ENCODE measurements at places on chromosomes 12 and 14.
A peak's percentile ranks its signal among the peaks of the same experiment; 100 is the strongest.

GRCh38 chr14:71290960-71291466, 383.8 kb downstream of the PCNX1 start:
- DNase-seq, result peak; percentile 58

DNA sequence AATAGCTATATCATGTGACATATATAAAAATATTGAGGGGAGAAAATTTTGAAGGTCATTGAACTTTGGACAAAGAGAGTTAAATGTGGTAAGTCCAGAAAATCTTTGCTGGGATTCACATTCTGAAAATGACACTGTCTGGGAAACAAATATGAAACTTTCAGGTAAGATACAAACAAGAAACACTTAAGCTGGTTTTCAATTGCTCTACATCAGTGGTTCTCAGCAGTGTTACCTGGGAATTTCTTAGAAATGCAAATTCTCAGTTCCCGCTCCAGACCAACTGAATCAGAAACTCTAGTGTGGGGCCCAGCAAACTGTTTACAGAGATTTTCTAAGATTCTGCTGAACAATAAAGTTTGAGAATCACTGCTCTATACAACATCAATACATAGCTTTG, 3.6 kb upstream of the CDK17 start:
- no peak for DNase-seq

DNA sequence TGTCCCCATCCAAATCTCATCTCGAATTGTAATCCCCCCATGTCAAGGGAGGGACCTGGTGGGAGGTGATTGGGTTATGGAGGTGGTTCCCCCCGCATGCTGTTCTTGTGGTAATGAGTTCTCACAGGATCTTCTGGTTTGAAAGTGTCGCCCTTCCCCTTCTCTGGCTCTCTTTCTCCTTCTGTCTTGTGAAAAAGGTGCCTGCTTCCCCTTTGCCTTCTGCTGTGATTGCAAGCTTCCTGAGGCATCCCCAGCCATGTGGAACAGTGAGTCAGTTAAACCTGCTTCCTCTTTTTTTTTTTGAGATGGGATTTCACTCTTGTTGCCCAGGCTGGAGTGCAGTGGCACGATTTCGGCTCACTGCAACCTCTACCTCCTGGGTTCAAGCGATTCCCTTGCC, 104.0 kb downstream of the CCDC91 start:
- no peak for DNase-seq

- DNase-seq, result no peak
Measured at GRCh38 chr12:44287545-44287944, 451.7 kb downstream of the TMEM117 start.

GRCh38 chr14:94558842-94559241, 2.4 kb upstream of the SERPINA4 start:
- DNase-seq, result no peak

- DNase-seq, result no peak
Measured at GRCh38 chr14:103194256-103195045, 71.2 kb downstream of the TNFAIP2 start.

DNA sequence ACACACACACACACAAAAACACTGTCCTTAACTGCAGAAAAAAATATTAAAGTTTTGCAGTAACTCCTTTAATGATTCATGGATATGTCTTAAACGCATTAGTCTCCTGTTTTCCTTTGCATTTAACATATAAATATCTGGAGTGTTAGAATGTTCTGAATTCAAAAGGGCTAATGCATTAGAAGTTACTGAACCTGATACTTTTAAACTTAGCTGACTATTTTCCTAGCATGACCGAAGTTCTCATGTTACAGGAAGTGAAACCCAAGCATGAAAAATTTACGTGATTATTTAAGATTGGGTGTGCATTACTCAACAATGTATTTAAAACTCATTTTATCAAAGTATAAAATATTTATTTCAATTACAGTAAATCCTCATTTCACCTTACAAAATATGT, 791.2 kb downstream of the FLRT2 start:
- no peak for DNase-seq

All from activated CD4-positive, alpha-beta T cell treated with anti-CD3 and anti-CD28 coated beads, Interleukin-2, amount 50 U/mL, for 24 hours (primary cell).